Stimulated activated CD4-positive, alpha-beta T cell treated with anti-CD3 and anti-CD28 coated beads, Interleukin-4, amount 100 ng/mL, for 24 hours (primary cell): ENCODE measurements at places on chromosomes 3 and 15.

GRCh38 chr3:112497897-112498548 lies 1.2 kb downstream of the BTLA start:
- DNase-seq = no peak

DNA sequence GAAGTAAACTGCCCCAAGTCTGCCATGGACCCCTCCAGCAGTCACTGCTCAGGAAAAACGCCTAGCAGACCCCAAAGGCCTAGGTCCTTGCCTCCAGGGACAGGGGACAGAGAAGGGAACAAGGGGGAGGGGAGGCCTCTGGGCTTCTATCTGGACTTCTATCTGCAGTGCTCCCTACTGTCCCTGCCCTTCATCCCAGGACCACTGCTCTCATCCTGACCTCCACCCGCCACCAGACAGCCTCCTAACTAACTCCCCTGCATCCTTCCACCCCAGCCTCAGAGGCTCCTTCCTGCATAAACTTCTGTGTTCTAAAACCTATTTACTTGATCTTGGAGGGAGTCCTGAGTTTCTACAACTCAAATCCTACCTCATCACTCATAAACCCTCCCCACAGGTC lies 25.4 kb downstream of the SEMA7A start:
- no peak for DNase-seq

DNA sequence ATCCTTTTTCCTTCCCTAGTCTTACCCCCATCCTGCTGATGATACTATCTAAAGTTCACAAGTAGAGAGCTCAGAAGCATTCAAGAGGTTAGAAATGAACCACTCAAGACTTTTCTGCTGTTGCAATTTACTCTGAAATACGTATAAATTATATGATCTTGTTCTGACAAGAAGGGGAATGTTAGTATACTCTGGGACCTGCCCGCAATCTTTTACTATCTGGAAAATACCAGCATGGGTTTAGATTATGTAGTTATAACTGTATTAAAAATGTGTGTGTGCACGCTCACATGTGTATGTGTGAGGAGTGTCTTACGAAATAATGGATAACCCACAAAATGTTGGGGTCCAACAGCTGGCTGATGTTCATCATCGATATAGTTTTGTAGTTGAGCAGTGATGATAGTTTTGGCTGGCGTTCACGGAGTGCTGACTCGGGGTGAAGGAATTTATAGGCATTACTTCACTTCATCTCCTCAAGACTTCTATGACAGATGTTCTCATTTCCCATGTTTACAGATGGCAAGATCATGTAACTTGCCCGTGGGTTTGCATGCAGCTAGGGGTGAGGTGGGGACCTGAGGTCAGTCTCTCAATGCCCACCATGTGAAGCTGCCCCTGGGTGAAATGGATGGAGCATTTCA lies 297.5 kb upstream of the LYSMD4 start:
- DNase-seq = no peak

DNA sequence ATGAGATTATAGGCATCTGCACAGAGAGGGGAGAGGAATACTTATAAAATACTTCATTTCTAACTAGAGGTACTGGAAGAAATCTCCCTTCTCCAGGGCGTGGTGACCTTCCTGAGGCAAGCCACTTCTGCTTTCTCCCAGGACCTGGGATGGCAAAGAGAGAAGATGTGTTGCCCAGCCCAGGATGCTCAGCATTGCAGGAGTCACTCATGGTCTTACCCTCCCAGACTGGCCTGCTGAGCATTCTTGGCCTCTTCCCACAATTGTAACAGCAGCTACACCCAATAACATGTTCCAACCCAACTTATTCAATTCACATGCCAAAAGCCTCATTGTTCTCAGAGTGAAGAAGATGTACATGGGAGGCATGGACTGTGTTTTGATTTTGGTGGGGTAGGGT lies 37.9 kb downstream of the IL20RB start:
- no peak for DNase-seq

DNA sequence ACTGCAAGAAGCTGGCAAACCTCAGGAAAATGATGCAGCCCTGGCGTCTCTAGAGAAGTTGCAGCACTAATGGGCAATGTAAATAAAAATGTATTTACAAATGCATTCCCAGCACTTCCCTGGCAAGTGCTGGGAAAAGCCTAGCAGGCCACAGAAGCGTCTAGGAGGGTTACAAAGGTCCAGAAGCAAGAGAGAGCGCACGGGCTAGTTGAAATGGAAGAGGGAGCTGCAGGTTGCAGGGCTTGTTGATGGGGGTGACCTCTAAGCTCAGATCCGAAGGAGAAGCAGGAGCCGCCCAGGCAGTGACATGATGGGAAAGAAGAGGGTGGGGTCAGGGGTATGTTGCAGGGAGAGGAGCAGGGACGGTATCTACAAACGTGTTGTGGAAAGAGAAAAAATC lies 2.7 kb upstream of the KNL1 start:
- DNase-seq = no peak
